ENCODE measurements at places on chromosomes 2 and 18.

- no peak for DNase-seq
These were observed 58.1 kb downstream of the SKA1 start for GRCh38 chr18:50432915-50433314.

DNA sequence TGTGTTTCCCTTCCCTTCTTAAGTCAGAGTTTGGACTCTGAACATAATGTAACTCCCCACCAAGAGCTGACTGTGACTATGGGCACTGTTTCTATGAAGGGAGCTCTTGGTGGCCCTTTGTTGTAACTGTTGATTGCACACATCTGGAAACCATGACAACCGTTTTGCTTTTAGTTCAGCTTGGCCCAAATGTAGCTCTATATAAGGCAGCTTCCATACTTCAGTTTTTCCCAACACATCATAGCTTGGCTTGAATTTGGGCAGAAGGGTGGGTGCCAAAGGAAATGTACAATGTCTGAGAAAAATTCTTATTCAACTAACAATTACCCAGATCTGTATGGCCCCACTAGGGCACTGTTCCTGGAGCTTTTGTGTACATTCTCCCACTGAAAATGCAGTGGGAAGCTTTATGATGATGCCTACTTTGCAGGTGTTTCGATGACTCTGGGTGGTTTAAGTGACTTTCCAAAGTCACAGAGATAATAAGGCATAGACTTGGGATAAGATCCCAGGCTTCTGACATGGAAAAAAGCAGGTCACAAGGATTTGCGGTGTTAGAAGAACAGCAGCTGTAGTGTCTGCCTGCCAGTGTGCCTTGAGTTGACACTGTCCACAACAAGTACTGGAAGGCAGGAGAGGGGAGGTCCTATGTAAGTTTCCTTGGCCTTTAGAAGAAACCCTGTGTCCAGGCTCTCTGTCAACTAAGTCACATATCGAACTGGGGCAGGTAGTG, 2.4 kb upstream of the CETN1 start:
- DNase-seq: no peak

DNA sequence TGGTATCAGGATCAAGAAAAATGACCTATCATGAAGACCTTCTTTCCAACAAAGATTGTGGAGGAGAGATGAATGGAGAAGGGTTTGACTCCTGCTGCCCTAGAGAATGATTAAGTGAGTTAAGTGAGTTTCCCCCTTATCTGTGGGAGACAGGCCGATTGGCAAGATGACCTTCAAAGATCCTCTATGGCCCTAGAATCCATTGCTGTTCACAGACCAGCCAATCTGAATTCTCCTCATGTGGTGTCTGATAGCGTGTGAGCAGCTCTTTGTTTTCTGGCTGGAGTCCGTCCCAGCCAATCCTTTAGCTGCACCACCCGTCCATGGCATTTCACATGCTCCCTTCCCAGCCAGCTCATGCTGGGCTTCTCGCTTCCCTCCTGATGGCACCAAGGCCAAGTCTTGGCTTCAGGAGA, 79.4 kb downstream of the MARCHF4 start:
- no peak for DNase-seq

DNA sequence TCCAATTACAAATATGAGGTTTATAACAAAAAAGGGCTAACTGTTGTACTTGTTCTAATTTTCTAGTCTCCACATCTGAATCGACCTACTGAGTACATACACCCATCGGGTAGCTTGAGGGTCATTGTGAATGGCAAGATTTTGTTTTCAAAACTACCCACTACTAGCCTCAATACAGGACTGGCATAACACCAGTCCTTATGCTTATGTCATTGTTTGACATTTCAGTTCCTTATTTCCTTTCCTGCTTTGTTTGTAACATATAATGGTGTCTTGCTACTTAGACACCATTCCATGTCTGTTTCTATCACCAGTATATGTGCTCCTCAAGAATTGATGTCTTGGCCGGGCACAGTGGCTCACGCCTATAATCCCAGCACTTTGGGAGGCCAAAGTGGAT, 86.0 kb downstream of the EPHA4 start:
- no peak for DNase-seq

DNA sequence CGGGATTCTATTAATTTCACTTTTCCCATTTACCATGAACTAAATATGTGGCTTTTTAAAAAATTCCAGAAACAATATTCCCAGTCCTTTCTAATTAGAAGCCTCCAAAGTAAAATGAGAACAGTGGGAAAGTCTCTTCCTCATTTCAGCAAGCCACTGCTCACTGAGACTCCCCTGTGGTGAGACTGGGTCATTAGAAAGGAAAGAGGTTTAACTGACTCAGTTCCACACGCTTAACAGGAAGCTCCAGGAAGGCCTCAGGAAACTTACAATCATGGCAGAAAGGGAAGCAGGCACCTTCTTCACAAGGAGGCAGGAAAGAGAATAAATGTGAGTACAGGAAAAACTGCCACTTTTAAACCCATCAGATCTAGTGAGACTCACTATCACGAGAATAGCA, 258.9 kb upstream of the CHAC2 start:
- DNase-seq: no peak

DNA sequence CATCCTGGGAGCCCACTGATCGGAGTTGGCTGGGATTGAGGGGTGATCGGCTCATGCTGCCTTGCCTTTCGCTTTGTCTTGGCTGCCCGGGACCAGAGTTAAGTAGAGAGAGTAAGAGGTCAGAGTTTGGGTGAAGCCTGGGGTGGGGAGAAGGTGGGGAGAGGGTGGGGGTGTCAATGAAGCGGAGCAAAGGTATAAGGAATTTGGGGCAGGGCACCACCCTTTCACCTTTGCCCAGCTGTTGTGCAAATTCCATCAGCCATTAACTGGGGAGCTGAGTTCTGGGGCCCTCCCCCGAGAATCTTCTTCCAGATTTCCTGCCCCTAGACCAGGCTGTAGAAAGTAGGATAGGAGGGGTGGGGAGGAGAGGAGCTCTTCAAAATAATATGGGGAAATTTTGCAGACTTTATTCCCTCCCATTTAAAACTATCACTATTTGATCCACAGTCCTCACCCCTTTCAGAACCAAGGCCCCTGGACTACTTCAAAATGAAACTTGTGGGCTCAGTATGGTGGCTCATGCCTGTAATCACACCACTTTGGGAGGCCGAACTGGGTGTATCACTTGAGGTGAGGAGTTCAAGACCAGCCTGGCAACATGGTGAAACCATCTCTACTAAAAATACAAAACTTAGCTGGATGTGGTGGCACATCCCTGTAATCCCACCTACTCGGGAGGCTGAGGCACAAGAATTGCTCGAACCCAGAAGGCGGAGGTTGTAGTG, at the start of gene SLC23A3:
Gene SLC23A3, minus strand, starts transcription at position 100 of the 725 bp plus-strand sequence. Its CDS starts 45 bp downstream, at position 55.
- no peak for DNase-seq

- no peak for DNase-seq
These were observed 57.5 kb downstream of the OSR1 start for GRCh38 chr2:19300961-19301360.

DNA sequence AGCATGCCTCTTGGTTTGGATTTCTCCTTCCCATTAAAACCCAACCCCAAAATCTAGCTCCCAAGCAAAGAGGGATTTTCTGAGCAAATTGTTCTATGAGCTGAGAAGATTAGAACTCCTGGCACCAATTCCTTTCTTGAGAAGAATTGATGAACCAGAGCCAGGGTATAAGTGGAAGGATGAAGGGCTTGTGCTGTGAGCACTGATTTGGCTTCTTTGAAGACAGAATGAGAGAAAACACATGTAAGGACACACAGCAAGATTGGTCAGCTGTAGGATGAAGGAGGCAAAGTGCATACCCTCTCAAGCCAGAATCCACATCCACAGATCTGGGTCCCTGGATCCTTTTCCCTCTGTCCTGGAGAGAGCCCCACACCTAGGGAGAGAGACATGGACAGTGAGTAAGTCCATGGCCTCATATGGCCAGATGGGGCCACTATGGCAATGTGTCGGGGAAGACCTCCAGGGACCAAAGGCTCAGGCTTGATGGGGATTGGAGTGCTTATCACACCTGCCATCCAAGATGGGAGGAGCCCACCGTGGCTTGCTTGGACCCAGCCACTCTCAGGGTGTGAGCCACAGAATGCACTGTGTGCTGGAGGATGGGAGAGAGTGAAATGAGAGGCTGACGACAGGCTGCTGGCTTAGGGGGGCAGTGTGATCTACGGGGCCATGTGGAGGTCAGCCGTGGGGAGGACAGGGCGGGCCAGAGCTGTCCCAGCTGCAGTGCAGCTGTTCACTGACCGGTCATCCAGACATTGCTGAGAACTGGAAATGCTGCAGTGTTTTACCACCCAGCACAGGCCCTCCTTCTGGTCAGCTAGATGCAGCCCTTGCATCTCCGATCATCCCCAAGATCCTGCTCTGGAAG, 339.8 kb downstream of the CYP26B1 start:
- DNase-seq: no peak

DNA sequence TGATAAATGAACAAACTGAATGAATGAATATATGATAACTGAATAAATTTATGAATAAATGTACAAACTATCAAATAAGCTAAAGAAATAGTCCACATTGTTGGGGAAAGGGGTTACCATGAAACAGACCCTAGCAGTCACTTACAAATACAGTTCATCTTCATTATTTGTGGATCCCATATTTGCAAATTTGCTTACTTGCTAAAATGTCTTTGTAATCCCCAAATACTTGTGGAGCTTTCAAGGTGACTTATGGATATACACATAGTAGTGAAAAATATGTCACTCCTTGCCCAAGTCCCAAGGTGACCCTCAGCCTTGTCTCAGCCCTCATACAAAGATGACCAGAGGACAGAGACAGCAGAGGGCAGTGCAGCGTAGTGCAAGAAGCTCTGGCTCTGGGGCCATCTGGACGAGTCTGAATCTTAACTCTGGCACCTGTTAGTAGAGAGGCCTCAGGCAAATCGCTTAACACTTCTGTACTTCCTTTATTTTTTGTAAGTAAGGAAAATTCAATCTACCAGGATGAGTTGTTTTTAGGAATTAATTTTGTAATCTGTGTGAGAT, 3.1 kb downstream of the PAIP2B start:
- no peak for DNase-seq

GRCh38 chr2:108165729-108166128, 74.0 kb upstream of the SULT1C3 start:
- no peak for DNase-seq

- DNase-seq: no peak
These were observed 3.7 kb upstream of the MRPS9 start for GRCh38 chr2:105034170-105034569.

- no peak for DNase-seq
These were observed 209.4 kb downstream of the ZEB2 start for GRCh38 chr2:144310484-144310883.

GRCh38 chr18:11324956-11325882, 175.8 kb upstream of the PIEZO2 start:
- peak; percentile 91 for DNase-seq

DNA sequence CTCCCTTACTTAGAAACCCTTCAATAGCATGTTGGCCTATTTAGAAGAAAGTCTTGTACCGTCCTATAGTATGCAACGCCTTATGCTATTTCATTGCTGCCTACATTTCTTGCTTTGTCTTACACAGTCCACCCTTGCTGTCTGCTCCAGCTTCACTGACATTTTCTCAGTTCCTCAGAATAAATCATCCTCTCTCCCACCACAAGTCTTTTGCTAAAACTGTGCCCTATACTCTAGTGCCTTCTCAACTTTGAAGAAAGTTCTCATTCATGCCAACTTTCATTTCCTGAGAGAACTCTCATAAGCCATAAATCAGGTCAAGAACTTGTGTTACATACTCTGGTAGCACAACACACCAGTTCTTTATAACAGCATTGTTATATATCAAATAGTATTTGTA, 54.3 kb upstream of the COL3A1 start:
- no peak for DNase-seq

- peak; percentile 51 for DNase-seq
These were observed 28.0 kb upstream of the MARCO start for GRCh38 chr2:118913803-118914645.

GRCh38 chr18:26504831-26505230, 43.5 kb downstream of the KCTD1 start:
- DNase-seq: no peak

DNA sequence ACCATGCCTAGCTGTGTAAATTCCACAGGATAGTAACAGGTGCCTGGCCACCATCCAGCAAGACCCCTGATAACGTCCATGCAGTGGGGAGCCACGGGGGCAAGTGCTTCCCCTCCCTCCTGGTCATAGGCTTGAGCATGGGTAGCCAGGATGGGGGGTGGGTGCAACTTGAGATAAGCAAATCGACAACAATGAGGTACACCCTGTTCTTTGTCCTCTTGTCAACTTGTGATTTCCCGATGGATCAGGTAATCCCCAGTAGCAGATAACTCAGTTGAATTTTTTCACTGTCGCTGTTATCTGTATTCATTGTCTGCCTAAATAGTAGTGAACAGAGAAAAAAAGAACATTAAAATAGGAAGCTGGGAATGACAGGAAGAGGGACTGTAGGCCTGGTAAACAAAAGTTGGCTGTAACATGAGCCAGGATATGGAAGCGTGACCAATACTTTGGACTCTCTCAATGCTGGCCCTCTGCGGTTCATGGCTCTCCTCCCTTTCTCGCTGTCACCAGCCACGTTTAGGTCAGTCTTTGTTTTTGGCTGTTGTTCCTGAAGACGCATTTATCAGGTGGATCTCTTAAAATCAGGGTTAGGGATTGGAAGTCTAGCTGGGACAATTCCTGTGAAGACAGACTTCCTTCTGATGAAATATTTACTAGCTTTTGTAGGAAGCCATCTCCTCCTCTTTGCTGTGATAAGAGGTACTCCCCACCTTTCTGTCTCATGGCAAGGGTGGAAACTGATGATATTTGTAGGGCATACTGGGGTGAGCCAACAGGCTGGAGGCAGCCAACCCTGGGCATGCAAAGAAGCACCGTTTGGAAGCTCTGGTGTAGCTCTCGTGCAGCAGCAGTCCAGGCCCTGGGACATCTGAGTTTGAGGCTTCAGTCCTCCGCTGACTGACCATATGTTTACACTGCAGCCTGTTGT, 42.4 kb downstream of the TCF7L1 start:
- no peak for DNase-seq

DNA sequence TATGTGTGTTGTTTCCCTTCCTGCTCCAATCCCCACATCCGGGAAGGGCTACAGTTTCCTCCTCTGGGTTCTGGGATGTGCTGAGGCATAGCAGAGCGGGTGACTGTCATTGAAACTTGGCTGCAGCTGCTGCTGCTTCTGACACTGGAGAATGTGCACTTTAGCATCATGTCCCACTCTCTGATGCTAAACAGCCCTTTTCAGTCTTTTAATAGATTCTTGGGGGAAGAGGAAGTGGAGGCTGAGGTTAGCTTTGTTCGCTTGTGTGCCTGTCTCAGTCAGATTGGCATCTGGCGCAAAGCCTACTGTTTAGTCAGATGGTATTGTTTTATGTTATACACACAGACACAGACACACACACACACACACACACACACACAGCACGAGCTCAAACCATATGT, 136.5 kb upstream of the RND3 start:
- DNase-seq: no peak

DNA sequence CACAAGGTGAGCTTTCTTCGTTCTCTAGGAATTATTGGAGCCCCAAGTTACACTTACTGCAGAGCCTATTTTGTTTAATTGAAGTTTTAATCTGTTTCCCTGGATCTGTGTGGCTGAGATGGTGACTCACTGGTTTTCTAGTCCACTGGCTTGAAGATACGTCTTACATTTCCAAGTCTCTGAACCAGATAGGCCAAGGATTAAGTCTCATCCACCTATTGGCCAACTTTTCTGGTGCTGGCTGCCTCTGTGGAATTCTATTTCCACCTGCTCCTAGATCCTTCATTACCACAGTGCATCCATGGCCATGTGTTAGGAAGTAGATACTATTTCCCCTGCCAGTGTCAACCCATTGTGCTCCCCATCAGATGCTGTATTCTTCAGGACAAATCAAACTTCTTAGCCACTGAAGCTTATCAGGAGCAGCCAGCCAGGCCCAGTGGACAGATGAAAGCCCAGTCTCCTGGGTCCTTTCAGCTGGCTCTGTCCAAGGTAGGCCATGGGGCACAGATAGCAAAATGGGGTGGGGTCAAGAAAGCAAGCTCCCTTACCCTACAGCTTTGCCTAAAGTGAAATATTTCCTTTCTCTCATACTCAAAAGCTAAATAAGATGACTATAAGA, 198.8 kb upstream of the TCF4 start:
- DNase-seq: peak; percentile 15

Measured in RCC 7860 (cell line).